Renal pelvis (tissue), 12 donors: ENCODE measurements at places on chromosomes 3 and 15.

- no peak for DNase-seq
Measured at GRCh38 chr3:139838269-139838957, 96.6 kb upstream of the CLSTN2 start.

DNA sequence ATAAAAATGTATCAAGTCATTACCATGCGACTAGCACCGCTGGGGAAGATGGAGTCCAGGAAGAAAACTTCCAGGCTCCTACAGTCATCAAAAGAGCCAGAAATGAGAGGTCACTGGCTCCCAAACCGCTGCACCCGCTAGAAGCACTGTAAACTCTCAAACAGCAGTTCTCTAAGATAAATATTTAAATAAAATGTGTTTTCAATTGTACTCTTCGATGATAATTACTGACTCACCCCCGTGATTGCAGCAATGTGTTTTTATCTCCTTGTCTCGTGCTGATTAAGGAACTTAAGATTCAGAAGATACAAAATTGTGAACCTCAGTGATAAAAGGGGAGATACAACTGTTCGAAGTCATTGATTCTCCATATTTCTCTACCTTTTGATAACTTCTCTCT lies 45.8 kb upstream of the FOXP1 start:
- no peak for DNase-seq

GRCh38 chr3:60980342-60980692 lies 270.9 kb downstream of the FHIT start:
- DNase-seq: no peak

GRCh38 chr3:141825216-141826011 lies 51.0 kb upstream of the ATP1B3 start:
- no peak for DNase-seq

DNA sequence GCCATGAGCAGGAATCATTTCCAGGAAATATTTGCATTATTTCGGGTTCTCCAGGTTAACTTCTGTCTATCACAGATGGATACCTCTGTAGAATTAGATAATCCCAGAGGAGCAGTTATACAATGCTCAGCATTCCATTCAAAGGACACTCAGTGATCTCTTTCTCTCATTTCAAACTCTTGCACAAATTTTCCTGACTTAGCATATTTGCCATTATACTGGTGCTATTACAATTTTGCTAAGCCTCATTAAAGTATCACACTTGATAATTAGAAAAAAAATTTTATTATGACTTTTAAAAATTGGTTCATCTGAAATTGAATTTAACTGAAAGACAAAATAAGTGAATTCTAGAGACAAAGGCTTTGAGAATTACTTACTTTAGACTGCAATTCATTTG lies 469.0 kb downstream of the EPHA3 start:
- DNase-seq: no peak

GRCh38 chr3:194606163-194606562 lies 27.1 kb downstream of the TMEM44 start:
- DNase-seq: no peak

GRCh38 chr3:169404520-169404890 lies 259.0 kb downstream of the MECOM start:
- DNase-seq: no peak
